Glomerular endothelial cell (primary cell): ENCODE measurements at places on chromosomes 2 and 18. TPM values are rescaled to one million over a fixed set of nuclear protein-coding genes. Genes with fewer than 3 reads are reported as not detected.

The RNF125 gene
- total RNA-seq: 1.6 and 3.4 TPM in 2 replicates

GRCh38 chr2:241002275-241003046 lies 4.0 kb downstream of the SNED1 start:
- no peak for DNase-seq

GRCh38 chr2:209840434-209840833 lies 68.8 kb downstream of the UNC80 start:
- no peak for DNase-seq

The PLEK gene
- total RNA-seq: 0.12 TPM in 1 of 2 replicates, not detected in the other

GRCh38 chr2:127330753-127331152 lies 36.8 kb upstream of the ERCC3 start:
- DNase-seq: no peak

The ACSL3 gene
- total RNA-seq: 86.4 and 94.0 TPM in 2 replicates
